ENCODE measurements at places on chromosomes 1 and 21. TPM values are rescaled to one million over a fixed set of nuclear protein-coding genes. Genes with fewer than 3 reads are reported as not detected.

DNA sequence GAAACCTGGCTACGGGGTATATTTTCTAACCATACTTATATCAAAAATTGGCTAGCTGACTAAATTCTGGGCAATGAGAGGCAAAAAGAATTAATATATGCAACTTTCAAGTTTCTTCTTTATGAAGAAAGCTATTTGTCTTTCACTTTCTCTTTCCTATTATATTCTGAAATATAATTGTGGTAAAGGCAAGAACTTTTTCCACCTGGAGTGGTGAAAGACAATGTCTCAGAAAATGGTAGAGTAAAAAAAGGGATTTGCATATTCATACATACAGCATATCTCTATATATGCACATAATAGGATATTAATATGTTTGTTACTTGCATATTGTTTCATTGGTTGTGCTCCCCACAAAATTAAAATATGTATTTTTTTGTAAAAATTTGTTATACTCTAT lies 793.8 kb downstream of the PLA2G4A start:
- DNase-seq = no peak

GRCh38 chr1:64798872-64799271 lies 54.0 kb downstream of the RAVER2 start:
- DNase-seq = no peak

DNA sequence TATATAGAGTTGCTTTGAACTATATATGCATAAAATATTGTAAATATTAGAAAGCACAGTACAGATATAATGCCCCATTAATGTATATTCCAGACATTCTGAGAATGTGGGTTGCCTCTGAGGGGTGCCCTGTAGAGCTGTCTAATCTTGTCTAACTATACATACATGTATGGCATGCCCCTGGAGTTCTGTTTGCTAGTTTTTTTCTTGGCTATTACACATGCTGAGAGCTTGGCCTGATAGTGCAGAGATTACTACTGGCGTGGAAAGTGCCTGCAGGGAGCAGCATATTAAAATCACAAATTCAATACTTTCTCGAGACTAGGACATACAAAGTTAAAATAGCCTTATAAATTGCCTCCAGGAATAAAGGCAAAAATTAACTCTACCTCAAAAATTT lies 24.1 kb downstream of the KCNA3 start:
- DNase-seq = no peak

DNA sequence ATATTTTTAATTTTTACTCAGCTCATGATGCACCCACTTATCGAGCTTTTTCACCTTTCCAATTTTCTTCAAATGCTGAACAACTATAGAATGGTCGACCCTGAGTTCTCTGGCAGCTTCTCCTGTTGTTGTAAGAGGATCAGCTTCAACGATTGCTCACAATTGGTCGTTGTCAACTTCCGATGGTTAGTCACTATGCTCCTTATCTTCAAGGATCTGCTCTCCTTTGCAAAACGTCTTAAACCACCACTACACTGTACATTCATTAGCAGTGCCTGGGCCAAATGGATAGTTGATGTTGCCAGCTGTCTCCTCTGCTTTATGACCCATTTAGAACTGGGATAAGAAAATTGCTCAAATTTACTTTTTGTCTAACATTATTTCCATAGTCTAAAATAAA lies 385.9 kb upstream of the LYPLAL1 start:
- DNase-seq = no peak

DNA sequence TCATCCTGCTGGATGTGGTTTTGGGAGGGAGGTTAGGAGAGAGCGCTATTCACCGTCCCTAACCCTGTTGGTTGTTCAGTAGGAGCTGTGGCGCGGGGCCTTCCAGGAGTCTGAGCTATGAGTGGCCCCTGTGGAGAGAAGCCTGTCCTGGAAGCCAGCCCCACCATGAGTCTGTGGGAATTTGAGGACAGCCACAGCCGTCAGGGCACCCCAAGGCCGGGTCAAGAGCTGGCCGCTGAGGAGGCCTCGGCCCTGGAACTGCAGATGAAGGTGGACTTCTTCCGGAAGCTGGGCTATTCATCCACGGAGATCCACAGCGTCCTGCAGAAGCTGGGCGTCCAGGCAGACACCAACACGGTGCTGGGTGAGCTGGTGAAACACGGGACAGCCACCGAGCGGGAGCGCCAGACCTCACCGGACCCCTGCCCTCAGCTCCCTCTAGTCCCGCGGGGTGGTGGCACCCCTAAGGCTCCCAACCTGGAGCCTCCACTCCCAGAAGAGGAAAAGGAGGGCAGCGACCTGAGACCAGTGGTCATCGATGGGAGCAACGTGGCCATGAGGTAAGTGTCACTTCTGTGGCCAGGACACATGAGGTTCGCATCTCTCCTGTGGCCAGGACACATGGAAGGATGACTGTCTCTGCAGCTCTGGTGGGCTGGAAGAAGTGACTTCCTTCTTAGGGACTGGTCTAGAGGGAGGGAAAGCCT lies 1.2 kb downstream of the ZC3H12A start:
- no peak for DNase-seq

GRCh38 chr1:198986442-198986841 lies 347.6 kb downstream of the PTPRC start:
- no peak for DNase-seq

GRCh38 chr1:218249338-218250140 lies 35.6 kb upstream of the RRP15 start:
- no peak for DNase-seq

GRCh38 chr1:94578856-94579255 lies 37.3 kb upstream of the F3 start:
- DNase-seq = no peak

Gene ARMH1
- total RNA-seq = not detected

DNA sequence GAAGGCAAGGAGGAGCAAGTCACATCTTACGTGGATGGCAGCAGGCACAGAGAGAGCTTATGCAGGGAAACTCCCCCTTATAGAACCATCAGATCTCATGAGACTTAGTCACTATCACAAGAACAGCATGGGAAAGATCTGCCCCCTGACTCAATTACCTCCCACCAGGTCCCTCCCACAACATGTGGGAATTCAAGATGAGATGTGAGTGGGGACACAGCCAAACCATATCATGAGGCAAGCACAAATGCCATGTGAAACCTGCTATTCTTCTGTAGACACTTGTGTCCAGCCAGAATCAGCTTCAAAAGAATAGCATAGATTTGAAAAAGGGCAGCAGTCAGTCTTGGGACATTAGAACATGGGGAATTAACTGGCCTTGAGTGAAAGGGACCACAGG lies 32.2 kb upstream of the UBE2U start:
- DNase-seq = no peak

Gene RAB42
- 3.0 TPM for total RNA-seq

Gene ACADM
- 38.8 TPM for total RNA-seq
